ENCODE measurements at places on chromosomes 16 and 17.

- no peak for DNase-seq
Observed at GRCh38 chr16:30394592-30395154, 547 bp upstream of the ZNF48 start.

GRCh38 chr17:10792151-10792550 is 11.7 kb downstream of the TMEM238L start:
- DNase-seq, result no peak

- peak; percentile 91 for DNase-seq
Observed at GRCh38 chr16:1494129-1494640, 1.0 kb downstream of the TELO2 start.

DNA sequence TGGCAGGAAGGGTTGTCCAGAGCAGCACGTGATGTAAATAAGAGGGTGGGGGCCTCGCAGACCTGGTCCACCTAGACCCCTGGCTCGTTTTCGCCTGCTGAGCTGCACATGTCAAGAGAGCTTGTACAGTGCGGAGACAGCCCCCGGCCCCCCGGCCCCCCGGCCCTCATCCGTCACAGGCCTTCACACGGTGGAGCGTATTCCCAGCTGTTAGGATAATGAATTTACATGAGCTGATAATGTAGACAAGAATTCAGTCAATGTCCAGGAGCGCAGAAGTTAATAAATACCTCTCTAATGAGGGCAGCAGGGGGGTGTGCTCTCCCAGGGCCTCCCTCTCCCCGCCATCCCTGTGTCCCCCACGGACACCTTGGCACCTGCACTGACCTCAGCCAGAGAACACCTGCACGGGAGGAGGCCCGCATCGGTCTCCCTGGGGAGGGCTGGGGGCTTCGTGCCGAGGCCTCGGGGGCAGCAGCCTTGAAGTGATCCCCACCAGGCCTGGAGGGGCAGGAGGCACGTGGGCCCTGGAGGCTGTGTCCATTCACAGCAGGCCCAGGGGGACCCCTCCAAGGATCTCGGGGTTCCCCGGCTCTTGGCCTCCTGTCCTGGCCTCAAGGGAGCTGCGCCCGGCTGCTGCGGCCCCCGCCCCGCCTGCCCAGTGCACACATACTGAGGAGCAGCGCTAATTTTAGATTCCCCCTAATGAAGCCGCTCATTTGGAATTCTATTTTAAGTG is 14.6 kb downstream of the GSE1 start:
- no peak for DNase-seq

DNA sequence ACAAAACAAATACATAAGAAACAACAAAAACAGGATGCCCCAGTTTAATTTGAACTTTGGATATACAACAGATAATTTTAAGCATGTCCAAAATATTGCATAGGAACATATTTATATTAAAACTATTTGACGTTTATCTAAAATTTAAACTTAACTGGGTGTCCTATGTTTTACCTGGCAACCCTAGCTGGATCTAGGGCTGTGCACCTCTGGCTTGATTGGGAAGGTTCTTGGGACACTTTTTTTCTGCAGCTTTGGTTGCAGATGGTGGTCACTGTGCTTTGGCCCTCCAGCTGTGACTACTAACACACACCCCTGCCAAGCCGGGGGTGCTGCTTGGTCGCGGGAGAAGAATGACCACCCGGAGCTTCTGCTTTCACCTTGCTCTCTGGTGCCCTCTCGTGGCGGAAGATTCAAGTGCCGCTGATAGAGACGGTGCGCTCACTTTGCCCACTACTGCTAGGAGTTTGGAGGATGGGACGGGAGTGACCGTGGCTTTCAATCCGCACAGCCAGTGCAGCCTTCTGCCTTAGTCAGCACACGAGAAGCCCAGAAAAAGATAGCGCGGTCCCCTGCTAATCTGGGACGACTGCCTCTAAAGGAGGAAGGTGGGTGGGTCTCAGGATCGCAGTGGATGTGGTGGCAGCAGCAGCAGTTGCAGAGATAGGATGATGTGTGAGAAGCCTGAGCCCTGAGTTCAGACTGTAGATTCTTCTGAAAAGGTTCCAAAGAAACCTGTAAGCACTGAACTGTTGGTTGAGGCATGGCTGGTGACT is 6.7 kb downstream of the SPACA3 start:
- DNase-seq, result peak; percentile 84

DNA sequence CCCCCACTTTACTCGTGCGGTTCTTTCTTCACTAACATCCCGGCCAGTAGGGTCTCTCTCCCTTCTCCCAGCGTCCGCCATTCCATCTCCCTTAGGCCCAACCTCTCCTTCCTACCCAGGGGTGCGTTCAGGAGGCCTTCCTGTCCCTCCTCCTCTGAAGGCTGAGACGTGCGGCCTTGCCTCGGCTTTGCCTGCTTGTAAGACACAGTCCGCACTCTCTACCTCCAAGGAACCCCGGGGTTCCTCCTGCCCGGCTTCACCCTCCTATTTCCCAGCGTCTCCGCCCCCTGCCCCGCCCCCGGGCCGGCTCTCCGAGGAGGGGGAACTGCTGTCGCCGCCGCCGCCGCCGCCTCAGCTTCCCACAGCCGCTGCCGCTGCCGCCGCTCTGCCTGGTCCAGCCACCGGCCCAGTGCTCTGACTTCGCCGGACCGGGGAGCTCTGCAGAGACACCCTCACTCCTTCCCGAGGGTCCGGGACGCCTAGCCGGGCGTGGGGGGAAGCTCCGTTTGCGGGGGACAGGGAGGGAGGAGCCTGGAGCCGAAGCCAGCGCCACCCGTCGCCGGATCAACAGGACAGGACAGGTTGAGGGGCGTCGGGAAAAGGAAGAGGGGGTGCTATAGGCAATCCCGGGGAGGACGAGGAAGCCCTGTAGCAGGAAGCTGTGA is 1.2 kb upstream of the FGF11 start:
- peak; percentile 90 for DNase-seq

DNA sequence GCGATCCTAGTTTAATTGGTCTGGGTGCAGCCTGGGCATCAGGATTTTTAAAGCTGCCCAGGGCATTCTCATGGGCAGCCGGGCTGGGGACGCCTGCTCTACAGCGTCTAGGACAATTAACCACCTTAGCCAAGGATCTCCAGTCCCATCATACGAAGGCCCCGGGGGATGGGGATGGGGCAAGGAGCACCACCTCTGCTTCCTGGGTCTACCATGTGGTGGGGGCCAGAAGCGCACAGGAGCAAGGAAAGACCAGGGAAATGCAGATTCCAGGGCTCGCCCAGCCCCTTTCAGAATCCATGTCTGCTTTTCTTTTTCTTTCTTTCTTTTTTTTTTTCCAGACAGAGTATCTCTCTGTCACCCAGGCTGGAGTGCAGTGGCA is 29.3 kb downstream of the TBC1D16 start:
- DNase-seq, result no peak

- no peak for DNase-seq
Observed at GRCh38 chr17:78122216-78122930, 6.2 kb downstream of the TMC6 start.

DNA sequence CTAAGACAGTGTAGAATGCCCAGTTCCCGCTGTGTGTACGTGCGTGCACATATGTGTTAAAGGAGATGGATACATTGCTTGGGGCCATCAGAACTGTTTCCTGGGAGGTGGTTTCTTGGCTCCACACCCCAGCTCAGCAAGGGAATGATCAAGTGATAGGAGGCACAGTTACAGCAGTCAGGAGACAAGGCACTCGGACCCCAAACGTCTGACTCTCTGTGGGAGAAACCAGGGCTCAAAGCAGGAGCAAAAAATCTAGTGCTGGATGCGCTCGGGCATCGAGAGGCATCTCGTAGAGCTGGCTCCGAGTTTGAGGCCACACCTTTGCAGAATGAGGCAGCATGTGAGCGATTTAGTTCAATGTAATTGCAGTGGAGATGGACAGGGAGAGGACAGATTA is 71.9 kb downstream of the RBBP6 start:
- no peak for DNase-seq

DNA sequence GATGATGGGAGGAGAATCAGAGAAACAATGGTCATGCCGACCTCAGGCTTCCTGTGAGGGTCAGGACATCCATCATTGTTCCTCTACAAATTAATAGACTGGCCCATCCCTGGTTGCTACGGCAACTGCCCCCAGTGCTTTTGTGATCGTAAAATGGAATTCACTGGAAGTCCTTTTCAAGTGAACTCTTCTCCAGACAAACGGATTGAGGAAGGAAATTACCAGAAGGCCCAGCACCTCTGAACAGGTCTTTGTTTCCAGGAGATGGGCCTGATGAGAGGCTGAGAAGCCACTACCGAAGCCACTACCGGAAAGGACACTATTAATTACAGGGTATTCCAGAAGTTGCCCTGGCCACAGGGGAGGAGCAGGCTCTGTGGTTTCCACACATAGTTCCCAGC is 126.0 kb downstream of the MGAT5B start:
- no peak for DNase-seq

- DNase-seq, result no peak
Observed at GRCh38 chr16:72908362-72909167, 139.4 kb downstream of the ZFHX3 start.

DNA sequence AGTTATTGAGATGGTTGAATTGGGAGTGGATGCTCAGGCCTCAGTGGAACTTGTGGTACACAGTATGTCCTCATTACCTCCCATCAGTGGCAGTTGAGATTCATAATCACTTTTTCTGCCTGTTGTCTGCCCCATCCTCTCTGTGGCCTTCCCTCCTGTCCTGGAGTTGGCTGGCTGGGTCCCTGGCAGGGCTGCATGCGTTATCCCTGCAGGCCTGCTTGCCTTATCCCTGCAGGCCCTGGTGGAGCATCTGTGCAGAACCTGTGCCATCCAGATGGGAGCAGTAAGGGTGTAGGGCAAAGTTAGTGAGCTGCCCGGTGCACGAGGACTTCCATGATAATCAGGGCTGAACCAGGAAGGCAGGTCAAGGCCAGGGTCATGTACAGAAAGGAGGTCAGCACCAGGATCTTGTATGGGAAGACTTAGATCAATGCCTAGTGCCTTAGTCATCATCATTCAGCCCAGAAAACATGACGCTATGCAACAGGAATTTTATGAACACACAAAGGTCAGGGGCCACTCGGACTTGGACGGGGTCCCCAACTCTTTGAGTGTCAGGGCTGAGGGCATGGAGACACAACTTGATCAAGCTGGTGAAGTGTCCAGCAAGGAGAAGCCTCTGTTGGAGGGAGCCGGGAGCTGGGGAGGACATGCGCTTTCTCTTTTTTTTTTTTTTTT is 47.2 kb downstream of the ABCC1 start:
- DNase-seq, result peak; percentile 91

DNA sequence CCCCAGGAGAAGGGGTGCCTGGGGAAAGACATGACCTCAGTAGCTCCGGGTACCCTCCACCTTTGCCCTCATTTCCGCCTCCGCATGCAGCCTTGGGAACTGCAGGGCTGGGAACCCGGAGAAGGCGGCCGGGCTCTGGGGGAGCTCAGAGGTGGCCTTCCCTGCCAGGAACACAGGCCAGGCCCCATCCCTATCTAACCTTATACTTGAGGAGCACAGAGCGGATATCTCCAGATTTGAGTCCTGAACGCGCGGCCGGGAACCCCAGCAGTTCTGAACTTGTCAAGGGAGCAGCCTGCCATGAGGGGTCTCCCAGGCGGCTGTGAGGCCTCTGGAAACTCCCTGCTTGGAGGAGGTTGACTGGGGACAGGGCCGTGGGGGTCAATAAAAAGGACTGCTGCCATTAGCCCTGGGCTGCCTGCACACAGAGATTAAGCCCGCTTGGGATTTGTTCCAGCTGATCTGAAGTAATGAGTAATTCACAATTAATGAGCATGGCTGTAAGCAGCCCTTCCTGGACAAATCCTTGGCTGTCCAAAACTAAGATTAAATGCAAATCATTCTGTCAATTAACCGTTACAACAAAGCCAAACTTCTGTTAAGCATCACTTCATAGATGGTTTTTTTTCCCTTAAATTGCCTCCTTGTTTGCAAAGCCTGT is 26.3 kb upstream of the METRNL start:
- DNase-seq, result peak; percentile 54

GRCh38 chr17:78148286-78149016 is 2.3 kb downstream of the C17orf99 start:
- no peak for DNase-seq

- DNase-seq, result no peak
Observed at GRCh38 chr16:88196471-88197400, 186.0 kb upstream of the ZNF469 start.

DNA sequence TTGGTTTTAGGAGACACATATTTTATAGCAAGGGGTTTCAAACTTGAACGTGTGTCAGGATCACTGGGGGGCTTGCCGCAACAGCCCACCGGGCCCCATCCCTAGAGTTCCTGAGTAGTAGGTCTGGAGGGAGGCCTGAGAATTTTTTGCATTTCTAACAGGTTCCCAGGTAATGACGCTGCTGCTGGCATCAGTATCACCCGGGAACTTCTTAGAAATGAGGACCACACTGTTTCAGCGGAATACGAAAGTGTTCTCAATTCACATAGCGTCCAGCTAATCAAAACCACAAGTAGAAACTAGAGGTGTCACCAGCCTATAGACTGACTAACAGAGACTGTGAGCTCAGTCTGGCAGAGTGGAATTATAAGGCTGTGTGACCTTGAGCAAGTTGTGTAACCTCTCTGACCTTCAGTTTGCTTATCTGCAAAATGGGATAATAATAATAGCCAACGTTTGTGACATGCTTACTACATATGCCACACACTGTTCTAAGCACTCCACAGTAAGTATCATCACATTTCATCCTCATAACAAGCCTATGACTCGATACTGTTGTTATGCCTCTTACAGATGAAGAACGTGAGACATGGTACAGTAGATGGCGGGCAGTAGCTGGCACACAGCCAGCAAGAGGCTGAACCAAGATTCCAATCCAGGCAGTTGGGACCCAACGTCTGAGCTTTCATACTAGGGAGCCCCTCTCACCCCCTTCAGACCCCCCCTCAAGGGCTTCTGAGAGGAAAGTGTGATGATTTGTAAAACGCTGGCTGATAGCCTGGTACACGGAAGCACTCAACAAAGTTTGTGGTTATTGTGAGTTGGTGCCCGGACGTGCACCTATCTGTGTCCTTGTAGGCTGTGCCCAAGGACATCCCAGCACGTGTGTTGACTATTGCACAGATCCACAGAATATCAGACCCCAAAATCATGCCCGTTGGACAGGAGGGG is 4.6 kb upstream of the ICAM2 start:
- no peak for DNase-seq

- DNase-seq, result no peak
Observed at GRCh38 chr17:6305613-6306360, 129.1 kb downstream of the AIPL1 start.

DNA sequence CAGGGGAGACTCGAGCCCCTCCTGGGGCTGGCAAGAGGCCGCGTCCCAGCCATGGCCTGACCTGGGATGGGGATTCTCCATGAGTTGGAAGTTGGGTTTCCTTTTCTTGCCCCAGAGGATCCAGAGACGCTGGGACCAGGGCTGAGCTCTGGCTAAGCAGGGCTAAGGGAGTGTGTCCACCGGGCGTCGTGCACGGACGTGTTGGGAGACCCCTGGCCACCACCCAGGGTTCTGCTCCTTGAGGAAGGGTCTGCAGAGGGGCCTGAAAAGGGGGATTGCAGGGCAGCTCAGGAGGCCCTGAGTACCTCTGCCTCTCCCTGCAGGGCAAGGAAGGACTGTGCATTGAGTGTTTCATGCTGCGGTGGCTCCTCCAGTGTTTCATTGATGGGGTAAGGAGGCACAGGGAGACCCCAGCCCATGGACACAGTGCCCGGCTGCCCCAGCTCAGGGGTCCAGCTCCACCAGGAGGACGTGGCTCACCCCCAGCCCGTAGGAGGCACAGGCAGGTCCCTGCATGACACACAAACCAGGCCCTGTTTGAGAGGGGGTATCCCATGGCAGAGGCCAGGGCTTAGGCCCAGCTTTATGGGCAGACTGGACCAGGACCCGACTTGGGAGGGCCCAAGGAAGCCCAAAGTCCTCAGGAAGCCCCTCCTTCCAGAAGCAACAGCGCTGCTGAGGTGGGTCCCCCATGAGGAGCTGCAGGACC is 47.5 kb downstream of the USP22 start:
- peak; percentile 62 for DNase-seq

GRCh38 chr16:25141648-25142047 is 30.1 kb downstream of the LCMT1 start:
- DNase-seq, result no peak
